ENCODE measurements at places on chromosomes 16 and 17.

DNA sequence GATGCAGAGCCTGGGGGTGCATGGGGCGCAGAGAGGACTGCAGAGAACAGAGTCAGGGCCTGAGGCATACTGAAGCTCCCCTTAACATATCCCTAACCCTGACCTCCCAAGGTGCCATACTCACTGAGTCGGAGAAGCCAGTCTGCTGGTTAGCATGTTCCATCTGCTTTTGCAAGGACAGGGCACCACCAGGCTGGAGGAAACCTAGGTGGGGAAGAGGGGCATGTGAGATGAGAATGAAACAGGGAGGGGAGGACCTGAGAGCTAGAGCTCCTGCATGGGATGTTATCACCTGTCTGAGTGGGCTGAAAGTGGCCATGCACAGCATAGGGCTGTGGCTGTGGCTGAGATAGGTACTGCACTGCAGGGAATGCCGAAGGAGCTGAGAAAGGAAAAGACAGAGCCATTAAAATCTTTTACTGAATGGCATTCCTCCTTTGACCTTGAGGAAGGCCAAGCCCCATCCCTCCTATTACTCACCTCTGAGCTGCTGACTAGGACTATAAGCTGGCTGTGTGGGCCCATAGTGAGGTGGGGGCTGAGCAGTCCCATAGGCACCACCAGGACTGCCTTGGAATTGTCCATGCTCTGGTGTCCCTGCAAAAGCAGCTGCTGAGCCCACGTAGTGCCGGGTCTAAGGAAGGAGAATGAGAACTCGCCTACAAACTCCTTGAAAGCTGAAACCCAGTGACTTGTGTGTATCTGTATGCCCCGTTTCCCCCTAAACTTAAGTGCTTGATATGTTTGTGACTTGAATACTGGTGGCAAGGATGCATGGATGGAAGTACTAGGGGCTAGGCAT is 1.9 kb downstream of the GPS2 start:
- no peak for DNase-seq

- DNase-seq = no peak
Measured at GRCh38 chr16:56228476-56228875, 37.2 kb downstream of the GNAO1 start.

- no peak for DNase-seq
Measured at GRCh38 chr17:56320443-56320842, 167.2 kb downstream of the ANKFN1 start.

GRCh38 chr17:36214918-36215317 is 4.1 kb downstream of the CCL4L2 start:
- no peak for DNase-seq

GRCh38 chr16:57196286-57196685 is 10.2 kb downstream of the RSPRY1 start:
- DNase-seq = no peak

- DNase-seq = no peak
Measured at GRCh38 chr17:33280162-33280943, 12.7 kb downstream of the ASIC2 start.

DNA sequence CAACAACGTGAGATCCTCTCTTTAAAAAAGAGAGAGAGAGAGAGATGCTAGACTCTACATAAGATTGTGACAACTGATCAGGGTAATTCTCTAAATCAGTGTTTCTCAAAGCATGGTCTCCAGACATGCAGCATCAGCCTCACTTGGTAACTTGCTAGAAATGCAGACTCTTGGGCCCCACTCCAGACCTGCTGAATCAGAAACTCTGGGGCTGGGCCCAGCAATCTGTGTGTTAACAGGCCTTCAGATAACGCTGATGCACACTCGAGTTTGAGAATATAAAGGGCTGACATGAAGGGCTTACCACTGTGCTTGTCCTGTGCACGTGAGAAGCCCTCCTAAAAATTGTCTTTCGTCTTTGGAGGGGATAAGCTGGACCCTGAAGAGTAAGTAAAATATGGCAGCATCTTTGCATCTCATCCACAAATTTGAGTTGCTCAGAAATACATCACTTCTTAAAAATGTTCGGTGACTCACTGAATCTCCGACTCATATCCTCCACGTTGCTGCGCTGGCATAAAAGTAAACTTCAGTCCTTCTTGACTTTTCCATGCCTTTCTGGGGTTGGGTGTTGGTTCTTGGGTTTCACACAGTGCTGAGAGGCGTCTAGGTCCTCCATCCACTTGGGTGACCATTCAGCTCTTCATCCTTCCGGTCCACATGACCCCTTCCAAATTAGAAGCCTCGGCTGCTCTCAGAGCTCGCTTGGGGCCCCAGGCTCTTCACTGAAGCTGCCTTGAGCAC is 26.1 kb upstream of the KDM8 start:
- no peak for DNase-seq

DNA sequence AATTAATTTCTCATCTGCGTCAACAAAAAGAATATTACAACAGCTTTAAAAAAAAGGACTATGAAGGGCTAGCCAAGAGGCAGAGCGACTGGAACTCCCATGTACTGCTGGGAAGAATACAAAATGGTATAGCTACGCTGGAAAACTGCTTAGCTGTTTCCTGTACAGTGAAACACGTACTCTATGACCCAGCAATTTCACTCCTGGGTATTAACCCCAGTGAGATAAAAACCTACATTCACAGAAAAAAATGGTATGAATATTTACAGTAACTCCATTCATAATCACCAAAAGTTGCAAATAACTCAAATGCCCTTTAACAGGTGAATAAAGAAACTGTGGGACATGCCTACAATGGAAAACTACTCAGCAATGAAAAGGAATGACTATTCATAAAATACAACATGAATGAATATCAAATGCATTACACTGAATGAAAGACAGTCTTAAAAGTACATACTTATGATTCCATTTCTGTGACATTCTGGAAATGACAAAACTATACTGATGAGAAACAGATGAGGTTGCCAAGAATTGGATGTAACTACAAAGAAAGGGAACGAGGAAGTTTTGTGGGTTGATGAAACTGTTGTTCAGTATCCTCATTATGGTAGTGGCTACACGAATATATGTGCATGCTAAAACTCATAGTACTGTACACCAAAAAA is 27.6 kb downstream of the CMTM4 start:
- no peak for DNase-seq

DNA sequence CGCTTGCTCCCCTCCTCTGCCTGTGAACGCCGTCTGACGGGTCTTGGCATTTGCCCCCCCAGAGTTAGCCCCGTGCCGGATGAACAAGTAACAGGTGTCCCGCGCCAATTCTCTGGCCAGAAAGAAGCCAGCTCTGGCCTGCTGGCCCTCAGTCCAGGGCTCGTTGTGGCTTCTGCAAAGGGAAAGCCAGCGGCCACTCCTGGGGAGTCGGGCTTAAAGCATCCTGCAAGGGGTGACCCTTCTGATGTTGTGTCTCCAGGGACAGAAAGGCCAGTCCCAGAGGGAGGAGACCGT is 18.4 kb upstream of the OSGIN1 start:
- no peak for DNase-seq

Measured in activated naive CD4-positive, alpha-beta T cell treated with Interleukin-2 at 50 U/mL for 16 hours (primary cell).